ENCODE measurements at places on chromosomes 6 and 20.

- DNase-seq = no peak
Observed at GRCh38 chr6:112286010-112286409, 31.6 kb upstream of the LAMA4 start.

- DNase-seq = no peak
Observed at GRCh38 chr6:44641344-44642031, 254.0 kb downstream of the CDC5L start.

GRCh38 chr6:37399131-37399530, 33.9 kb upstream of the CMTR1 start:
- no peak for DNase-seq

DNA sequence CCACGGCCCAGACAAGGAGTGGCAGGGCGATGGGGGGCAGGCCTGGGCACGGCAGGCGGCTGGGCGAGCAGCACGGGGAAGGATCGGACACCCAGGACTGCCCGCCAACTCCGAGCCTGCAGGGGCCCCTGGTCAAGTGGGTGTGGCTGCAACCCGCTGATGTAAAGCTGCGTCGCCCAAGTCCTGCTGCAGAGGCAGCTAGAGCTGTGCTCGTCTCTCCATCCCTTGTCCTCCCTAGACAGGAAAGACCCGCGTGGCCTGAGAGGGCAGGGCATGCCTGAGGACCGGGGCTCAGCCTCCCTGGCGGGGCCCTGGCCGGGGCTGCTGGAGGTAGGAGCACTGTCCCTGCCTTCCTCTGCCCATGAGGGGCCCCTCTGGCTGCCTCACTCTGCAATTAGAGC, 281.2 kb downstream of the CDH4 start:
- no peak for DNase-seq

GRCh38 chr6:138970159-138970558, 17.9 kb downstream of the REPS1 start:
- no peak for DNase-seq

GRCh38 chr20:32333988-32334885, 23.9 kb upstream of the ASXL1 start:
- DNase-seq = peak; percentile 56

GRCh38 chr6:143936778-143937667, 71.0 kb downstream of the PLAGL1 start:
- DNase-seq = no peak

DNA sequence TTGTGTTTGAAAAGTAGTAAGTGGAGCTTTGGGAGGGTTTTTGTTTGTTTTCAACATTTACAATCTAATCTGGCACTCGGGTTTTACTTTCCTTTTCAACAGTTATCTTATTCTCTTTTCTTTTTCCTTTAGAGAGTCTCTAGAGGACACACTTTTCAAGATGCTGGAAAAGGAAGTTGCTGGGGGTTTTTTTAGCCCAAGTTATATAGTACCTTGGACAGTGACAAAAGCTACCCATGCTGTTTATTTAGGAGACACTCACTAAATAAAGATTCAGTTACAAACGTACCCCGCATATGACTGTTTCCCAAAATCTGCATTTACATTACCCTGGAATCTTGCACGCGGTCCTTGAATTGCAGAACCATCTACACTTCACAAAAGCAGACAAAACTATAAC, 78.8 kb downstream of the MAP7 start:
- DNase-seq = no peak

DNA sequence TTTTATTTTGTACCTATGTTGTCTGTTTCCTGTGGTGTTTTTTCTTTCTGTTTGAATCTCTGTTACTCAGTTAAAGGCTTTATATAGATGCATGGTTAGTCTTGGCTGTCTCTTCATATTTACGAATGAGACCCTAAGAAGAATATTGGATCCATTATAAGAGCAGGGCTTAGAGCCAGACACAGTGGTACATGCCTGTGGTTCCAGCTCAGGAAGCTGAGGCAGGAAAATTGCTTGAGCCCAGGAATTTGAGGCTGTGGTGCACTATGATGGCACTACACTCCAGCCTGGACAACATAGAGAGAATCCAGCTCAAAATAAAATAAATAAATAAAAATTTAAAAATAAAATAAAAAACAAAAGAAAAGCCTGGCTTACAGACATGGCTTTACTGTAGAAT, 211.1 kb downstream of the SOD2 start:
- DNase-seq = no peak

DNA sequence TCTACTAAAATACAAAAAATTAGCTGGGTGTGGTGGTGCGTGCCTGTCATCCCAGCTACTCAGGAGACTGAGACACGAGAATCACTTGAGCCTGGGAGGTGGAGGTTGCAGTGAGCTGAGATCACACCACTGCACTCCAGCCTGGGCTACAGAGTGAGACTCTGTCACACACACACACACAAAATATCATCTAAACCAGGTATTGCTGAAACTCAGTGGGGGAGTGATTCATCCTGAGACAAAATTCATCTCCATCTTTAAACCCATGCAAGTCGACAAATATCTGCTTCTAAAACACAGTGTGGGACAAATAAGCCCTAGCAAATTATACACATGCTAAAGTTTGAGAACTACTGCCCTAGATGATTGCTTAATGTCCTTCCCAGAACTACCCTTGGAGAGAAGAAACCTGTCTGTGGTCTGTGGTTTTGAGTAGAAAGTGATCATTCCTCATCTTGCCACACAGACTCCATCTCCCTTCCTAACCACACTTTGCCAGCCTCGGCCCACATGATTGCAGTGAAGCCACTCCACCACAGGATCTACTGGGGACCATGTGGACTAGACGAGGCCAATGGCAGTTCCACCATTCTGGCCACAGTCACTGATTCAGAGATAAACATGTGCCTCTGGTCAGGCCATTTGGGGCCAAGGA, 130.3 kb downstream of the OPRM1 start:
- peak; percentile 28 for DNase-seq

- no peak for DNase-seq
Observed at GRCh38 chr6:26455357-26455970, 2.3 kb upstream of the BTN2A1 start.

DNA sequence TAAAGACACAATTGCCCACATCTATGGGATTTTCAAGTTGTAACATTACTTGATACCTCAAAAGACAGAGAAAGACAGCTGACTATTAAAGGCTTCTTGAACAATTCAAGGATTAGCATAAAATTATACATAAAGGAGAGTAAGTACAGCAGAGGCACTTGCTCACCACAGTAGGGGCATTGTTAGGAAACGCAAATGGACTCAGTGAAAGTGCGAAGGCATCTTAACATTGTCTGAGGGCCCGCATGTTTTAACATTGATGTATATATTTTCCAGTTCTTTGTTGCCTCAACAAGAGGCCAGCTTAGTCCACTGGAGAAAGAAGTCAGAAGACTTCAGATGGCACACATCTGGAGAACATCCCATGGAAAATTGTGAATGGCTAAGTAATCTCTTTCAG, 115.4 kb downstream of the SIM1 start:
- no peak for DNase-seq

GRCh38 chr6:26029570-26029856, 57.7 kb upstream of the HFE start:
- DNase-seq = no peak

- no peak for DNase-seq
Observed at GRCh38 chr6:104728448-104728847, 131.3 kb downstream of the HACE1 start.

GRCh38 chr20:15310361-15310760, 972.9 kb upstream of the FLRT3 start:
- peak; percentile 81 for DNase-seq
